Left ventricle myocardium inferior (tissue), 1 donor: ENCODE measurements at places on chromosomes 5 and 9. TPM values are rescaled to one million over a fixed set of nuclear protein-coding genes. Genes with fewer than 3 reads are reported as not detected.
A peak's percentile ranks its signal among the peaks of the same experiment; 100 is the strongest.

The CDX1 gene
- total RNA-seq: not detected

The ZDHHC11B gene
- 13.4 TPM for total RNA-seq

The ACSL6 gene
- total RNA-seq: 2.7 TPM

The SURF6 gene
- total RNA-seq: 11.6 TPM

The GALNT12 gene
- total RNA-seq: 0.55 TPM

The AHRR gene
- 1.4 TPM for total RNA-seq

The FOXI1 gene
- not detected for total RNA-seq

GRCh38 chr5:143128412-143129071 is 274.9 kb downstream of the NR3C1 start:
- no peaks in the 10 kb centered on the region for H3K36me3 ChIP-seq
- no peaks in the 10 kb centered on the region for H3K27me3 ChIP-seq
- peak overlapping the region; percentile 61 for H3K27ac ChIP-seq
- DNase-seq: no peak
- peak overlapping the region; percentile 4 for H3K4me3 ChIP-seq

- H3K4me1 ChIP-seq: no peaks in the 10 kb centered on the region
- DNase-seq: no peak
- H3K4me3 ChIP-seq: no peak overlapping the region
- no peaks in the 10 kb centered on the region for H3K27me3 ChIP-seq
- peaks cover 7% of the 10 kb centered on the region for H3K36me3 ChIP-seq
Measured at GRCh38 chr5:94645053-94645452, 26.6 kb downstream of the SLF1 start.

- H3K4me1 ChIP-seq: peaks cover 53% of the 10 kb centered on the region
- H3K27ac ChIP-seq: peak overlapping the region; percentile 47
- H3K27me3 ChIP-seq: no peaks in the 10 kb centered on the region
- no peaks in the 10 kb centered on the region for H3K36me3 ChIP-seq
- no peak overlapping the region for H3K4me3 ChIP-seq
Measured at GRCh38 chr5:72388646-72389045, 68.5 kb downstream of the PTCD2 start.

GRCh38 chr9:112175796-112176315 is 759 bp upstream of the SUSD1 start:
- peaks cover 20% of the 10 kb centered on the region for H3K4me1 ChIP-seq
- DNase-seq: no peak
- H3K27ac ChIP-seq: peak overlapping the region; percentile 84

DNA sequence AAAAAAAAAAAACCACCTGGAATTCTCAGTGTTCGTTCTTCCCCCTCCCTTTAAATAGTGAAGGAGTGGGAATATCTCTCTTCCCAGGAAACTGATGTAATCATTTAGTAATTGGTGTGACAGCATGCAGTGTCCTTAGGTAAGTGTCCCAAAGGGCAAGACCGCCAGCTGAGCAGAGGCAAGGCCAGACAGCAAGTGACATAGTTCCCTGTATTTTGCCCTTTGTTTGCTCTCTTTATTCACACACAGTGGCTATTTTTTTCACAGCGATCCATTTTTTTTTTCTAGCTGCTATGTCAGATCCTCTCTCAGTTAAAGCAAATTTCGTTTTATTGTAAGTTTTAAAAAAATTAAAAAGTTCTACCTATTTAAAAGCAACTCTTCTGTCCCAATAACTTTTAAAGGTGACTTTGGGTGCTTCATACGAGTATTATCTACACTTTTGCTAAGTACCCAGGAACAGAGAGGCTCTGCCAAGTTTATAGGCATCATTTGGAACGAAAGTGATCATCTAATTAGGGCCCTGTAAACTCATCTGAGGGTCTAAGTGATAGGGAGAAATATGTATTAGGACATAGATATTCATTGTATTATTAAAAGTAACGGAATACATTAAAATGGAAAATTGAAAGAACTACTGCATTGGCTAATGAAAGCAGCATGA is 98.2 kb upstream of the ALDH1A1 start:
- no peaks in the 10 kb centered on the region for H3K27me3 ChIP-seq
- peak; percentile 16 for DNase-seq
- no peaks in the 10 kb centered on the region for H3K36me3 ChIP-seq
- peak overlapping the region; percentile 34 for H3K27ac ChIP-seq
- H3K4me3 ChIP-seq: no peak overlapping the region
- H3K4me1 ChIP-seq: peaks cover 15% of the 10 kb centered on the region

DNA sequence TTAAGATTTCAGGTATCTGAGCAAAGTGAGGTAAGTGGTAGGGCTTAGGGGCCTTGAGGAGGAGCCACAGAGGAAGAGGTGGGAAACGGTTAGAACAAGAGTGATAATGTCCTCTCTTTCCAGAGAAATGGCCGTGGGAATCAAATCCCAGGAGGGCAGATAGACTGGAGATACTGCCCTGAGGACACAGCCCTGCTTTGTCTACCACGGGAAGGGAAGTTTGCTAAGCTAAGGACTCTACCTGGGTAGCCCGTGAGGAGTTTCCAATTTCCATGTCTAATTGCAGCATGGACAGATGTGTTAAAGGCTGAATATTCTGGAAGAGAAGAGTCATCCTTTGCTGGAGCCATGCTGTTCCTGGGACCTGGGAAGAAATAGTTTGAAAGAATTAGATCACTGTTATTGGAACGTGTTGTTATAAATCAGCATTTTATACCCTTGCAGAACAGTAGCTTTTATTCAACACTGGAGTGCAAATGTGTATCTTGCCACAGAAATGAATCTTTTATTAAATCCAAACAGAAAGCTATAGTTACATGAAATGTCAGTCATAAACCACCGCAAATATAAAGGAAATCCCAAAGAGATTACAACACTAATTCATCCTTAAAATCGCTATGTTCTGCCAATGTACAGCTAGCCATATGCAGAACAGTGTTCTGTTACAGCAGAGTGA is 133.2 kb upstream of the LHFPL2 start:
- H3K4me1 ChIP-seq: no peaks in the 10 kb centered on the region
- H3K27me3 ChIP-seq: no peaks in the 10 kb centered on the region
- no peaks in the 10 kb centered on the region for H3K36me3 ChIP-seq
- no peak overlapping the region for H3K4me3 ChIP-seq
- no peak for DNase-seq

DNA sequence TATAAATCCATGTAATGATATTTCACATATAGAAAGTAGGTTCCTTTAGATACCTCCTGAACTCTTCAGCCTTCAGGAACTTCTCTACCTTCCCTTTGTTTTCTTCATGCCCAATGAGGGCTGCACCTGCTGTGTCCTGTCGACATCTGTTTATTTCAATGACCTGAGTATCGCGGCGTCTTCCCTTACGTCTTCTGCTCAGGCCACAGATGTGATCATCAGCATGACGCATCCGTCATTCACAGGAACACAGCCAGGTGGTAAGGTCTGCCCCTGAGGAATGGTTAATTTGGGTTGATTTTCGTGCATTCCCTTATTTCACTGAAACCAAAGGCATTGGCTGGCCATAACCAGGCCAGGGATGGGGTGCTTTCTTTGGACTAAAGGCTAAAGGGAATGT is 217.1 kb downstream of the MED10 start:
- H3K4me1 ChIP-seq: no peaks in the 10 kb centered on the region
- no peak overlapping the region for H3K27ac ChIP-seq
- no peak for DNase-seq
- H3K4me3 ChIP-seq: no peak overlapping the region

- H3K4me3 ChIP-seq: no peak overlapping the region
- no peak for DNase-seq
- H3K27me3 ChIP-seq: no peaks in the 10 kb centered on the region
- H3K36me3 ChIP-seq: peaks cover 6% of the 10 kb centered on the region
Measured at GRCh38 chr9:70362952-70363351, 51.5 kb downstream of the KLF9 start.

- no peaks in the 10 kb centered on the region for H3K27me3 ChIP-seq
- H3K27ac ChIP-seq: peak overlapping the region; percentile 83
- H3K4me1 ChIP-seq: peaks cover 73% of the 10 kb centered on the region
- no peak for DNase-seq
- H3K4me3 ChIP-seq: no peak overlapping the region
Measured at GRCh38 chr9:13900449-13900848, 413.5 kb downstream of the NFIB start.

- DNase-seq: no peak
- H3K27ac ChIP-seq: no peak overlapping the region
- no peaks in the 10 kb centered on the region for H3K36me3 ChIP-seq
Measured at GRCh38 chr5:55865831-55866230, 14.7 kb downstream of the IL31RA start.

DNA sequence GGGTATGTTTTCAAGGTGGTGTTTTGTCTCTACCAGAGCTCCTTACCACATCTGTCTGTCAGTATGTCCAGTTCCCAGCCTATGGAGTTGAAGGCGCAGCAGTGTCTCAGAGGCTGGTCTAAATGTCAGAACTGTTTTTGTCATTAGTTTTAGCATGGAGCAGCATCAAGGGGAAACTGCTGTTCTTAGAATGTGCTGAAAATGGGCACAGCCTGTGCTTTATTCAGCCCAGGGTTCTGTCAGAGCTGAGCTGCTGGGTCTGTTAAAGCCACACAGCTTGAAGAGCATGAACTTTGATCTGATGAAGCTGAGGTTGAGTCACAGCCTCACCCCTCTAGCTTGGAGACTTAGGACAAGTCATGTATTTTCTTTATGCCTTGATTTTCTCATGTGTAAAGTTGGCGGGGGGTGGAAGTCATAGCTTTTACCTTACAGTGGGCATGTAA is 71.9 kb downstream of the RALGPS1 start:
- peak overlapping the region; percentile 40 for H3K27ac ChIP-seq
- H3K36me3 ChIP-seq: peaks cover 3% of the 10 kb centered on the region
- H3K4me1 ChIP-seq: peaks cover 47% of the 10 kb centered on the region
- H3K27me3 ChIP-seq: no peaks in the 10 kb centered on the region

- H3K36me3 ChIP-seq: peaks cover 15% of the 10 kb centered on the region
- no peaks in the 10 kb centered on the region for H3K27me3 ChIP-seq
- no peak for DNase-seq
- H3K4me3 ChIP-seq: no peak overlapping the region
Measured at GRCh38 chr9:120912958-120913646, 13.5 kb downstream of the TRAF1 start.

- H3K36me3 ChIP-seq: no peaks in the 10 kb centered on the region
- H3K27me3 ChIP-seq: peaks cover 39% of the 10 kb centered on the region
- no peak overlapping the region for H3K27ac ChIP-seq
- no peak overlapping the region for H3K4me3 ChIP-seq
- H3K4me1 ChIP-seq: no peaks in the 10 kb centered on the region
Measured at GRCh38 chr9:134606951-134607731, 34.5 kb upstream of the COL5A1 start.

DNA sequence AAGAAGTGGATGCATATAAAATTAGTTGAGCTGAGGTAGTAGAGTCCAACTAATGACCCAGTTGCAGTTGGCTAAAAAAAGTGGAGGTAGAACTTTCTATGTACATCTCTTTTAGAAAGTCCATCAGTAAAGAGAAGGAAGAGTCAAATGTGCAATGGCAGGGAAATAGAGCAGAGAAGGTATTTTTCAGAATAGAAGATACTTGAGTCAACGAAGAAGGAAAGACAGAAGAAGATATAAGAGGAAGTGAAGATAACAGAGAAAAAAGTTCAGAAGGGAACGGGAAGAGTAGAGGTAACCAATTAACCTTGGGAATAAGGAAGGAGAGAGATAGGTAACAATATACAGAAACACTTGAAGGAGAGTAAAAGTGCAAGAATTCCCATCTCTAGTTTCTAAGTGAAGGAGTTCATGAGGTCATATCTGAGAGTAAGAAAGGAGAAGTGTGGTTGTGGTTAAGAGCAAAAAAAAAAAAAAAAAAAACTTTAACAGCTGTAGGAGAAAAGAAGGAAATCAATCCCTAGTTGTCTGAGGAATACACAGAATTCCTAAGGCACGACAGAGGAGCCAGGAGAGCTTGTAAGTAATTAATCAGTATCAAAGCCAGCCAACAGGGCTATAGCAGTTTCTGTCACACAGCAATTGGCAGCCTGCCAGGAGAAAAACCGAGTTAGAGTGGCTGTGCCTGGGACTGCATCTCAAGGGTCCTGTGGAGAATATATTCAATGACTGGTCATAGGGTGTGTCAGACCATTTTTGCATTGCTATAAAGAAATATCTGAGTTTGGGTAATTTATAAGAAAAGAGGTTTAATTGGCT is 61.0 kb downstream of the ARL15 start:
- H3K36me3 ChIP-seq: no peaks in the 10 kb centered on the region
- peaks cover 61% of the 10 kb centered on the region for H3K4me1 ChIP-seq
- no peak overlapping the region for H3K4me3 ChIP-seq
- DNase-seq: peak; percentile 21
- no peak overlapping the region for H3K27ac ChIP-seq

DNA sequence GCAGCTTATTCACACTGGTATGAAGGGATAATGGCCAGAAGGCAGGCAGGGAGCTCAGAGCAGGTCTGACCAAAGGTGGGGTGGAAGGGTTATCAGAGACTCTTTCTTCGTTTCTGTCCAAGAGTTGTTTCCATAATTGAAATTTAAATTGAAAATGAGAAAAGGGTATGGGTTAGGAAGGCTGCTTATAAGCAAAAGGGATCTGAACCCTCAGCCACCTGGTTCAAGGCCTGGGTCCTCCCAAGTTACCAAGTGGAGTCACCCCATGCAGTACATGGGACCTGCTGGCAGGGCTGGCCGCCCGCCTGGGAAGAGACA is 17.8 kb downstream of the EEIG1 start:
- H3K4me3 ChIP-seq: no peak overlapping the region
- peak overlapping the region; percentile 91 for H3K27ac ChIP-seq
- H3K36me3 ChIP-seq: no peaks in the 10 kb centered on the region
- no peaks in the 10 kb centered on the region for H3K27me3 ChIP-seq

DNA sequence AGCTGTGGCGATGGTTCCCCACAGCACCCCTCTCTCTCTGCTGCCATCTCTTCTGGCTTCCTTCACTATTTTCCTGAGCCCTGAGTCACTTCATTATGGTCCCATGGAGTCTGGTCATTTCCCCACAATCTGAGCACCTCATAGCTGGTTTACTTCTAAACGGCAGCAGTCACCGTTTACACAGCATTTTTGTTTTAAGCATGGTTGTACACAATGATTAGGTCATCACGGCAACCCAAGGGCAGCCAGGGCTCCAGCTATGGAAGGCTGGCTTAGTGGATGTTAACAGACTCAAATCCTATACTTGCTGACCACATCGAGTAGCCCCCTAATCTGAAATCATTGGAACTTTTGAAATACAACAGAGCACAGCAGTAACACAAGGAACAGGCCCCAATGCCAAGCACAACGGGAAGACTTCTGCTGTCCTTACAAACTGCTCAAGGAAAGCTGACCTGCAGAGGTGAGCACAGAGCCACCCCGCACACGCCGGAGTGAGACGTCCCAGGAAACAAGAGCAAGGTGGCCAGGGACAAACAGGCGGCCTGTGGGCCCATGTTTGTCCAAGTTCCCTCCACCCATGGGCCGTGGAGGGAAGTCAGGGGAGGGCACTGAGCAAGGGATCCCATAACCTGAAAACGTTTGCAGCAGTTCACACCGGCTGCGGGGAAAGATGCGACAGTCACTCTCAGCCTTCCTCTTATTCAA is 22.9 kb downstream of the CAMSAP1 start:
- no peak overlapping the region for H3K27ac ChIP-seq
- peaks cover 3% of the 10 kb centered on the region for H3K36me3 ChIP-seq
- DNase-seq: no peak

GRCh38 chr5:168171901-168172759 is 119.3 kb upstream of the WWC1 start:
- peak overlapping the region; percentile 82 for H3K27ac ChIP-seq
- no peak for DNase-seq
- H3K36me3 ChIP-seq: no peaks in the 10 kb centered on the region
- peaks cover 7% of the 10 kb centered on the region for H3K27me3 ChIP-seq
- H3K4me3 ChIP-seq: no peak overlapping the region
